ENCODE measurements at places on chromosomes 3 and 15. TPM values are rescaled to one million over a fixed set of nuclear protein-coding genes. Genes with fewer than 3 reads are reported as not detected.

DNA sequence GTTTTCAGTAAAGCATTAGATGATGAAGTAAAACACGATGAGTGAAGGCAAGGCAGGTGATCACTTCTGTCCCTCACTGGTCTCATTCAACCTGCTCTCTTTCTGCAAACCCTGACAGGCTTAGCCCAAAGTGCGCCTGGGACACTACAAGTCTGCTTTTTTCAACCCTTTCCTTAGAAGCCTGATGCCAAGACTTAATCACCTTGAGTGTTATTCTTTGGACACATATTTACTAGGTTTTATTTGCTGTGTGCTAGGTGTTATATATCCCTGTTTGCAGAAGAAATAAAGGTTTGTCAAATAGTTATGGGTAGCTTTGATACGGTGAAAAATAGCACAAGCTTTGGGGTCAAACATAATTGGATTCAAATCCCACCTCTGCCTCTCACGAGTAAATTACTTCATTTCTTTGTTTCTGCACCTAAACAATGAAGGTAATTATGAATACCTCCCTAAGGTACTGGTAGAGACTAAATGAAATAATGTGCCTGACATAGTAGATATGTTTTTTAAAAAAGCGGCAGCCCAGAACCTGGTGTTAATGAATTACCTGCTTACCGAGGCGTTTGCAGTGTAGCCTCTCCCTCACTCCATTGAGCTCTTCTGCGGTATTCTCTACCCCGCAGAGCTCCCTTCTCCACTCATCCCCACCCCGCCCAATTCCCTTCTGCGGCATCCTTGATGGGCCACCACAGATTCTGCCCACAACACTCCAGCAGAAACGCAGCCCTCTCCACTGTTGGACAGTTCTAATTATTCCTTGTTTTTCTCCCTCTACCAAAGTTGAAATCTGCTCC, 269.0 kb upstream of the TPM1 start:
- no peaks in the 10 kb centered on the region for H3K27me3 ChIP-seq
- H3K4me3 ChIP-seq: no peak overlapping the region
- H3K27ac ChIP-seq: no peak overlapping the region
- no peak for DNase-seq

GRCh38 chr3:52925405-52926313, 28.3 kb upstream of the STIMATE start:
- H3K27ac ChIP-seq: no peak overlapping the region
- no peak overlapping the region for H3K4me3 ChIP-seq
- H3K36me3 ChIP-seq: peaks cover 6% of the 10 kb centered on the region
- DNase-seq: no peak
- no peaks in the 10 kb centered on the region for H3K4me1 ChIP-seq
- H3K27me3 ChIP-seq: no peaks in the 10 kb centered on the region

GRCh38 chr3:55486101-55486856, 827 bp downstream of the WNT5A start:
- peak overlapping the region; percentile 43 for H3K4me3 ChIP-seq
- H3K4me1 ChIP-seq: peaks cover 8% of the 10 kb centered on the region
- H3K27me3 ChIP-seq: peaks cover 47% of the 10 kb centered on the region
- peak; percentile 78 for DNase-seq

GRCh38 chr3:186452517-186452916, 90.5 kb upstream of the DGKG start:
- H3K27me3 ChIP-seq: no peaks in the 10 kb centered on the region
- H3K27ac ChIP-seq: no peak overlapping the region
- no peak for DNase-seq

DNA sequence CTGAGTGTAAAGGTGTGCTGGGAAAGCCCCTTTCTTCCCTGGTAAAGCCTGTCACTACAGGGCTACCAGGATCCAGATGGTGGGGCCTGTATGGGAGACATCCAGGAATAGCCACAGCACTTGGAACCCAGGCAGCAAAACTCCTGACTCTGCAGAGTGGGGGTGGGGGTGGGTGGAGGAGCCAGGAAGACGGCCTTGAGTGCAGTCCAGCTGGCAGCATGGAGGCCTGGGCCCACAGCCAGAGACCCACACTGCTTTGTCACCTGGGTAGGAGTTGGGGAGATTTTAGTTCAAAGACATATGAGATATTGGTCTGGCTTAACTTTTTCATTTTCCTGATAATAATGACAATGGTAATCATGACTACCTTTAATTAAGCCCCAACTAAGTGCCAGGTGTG, 116.7 kb upstream of the MRPS22 start:
- no peak for DNase-seq
- H3K4me3 ChIP-seq: no peak overlapping the region
- no peaks in the 10 kb centered on the region for H3K36me3 ChIP-seq
- no peak overlapping the region for H3K27ac ChIP-seq

DNA sequence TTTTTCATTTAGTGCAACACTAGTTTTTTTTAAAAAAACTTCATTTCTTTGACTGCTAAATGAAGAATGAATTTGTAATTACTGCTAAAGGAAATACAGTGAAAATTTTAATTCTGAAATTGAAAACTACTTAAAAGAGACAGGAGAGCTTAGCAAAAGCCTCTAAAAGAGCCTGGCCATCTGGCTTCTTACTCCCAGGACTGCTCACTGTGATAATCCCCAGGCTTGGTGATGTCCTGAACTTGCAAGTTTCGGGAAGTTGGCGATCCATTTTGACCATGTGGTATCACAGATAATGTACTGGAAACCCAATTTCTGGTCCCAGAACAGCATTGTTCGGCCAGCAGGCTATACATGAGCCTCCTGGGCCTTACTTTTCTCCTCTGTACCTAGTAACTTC, 292.1 kb downstream of the FGF12 start:
- H3K36me3 ChIP-seq: no peaks in the 10 kb centered on the region
- no peak overlapping the region for H3K4me3 ChIP-seq
- no peaks in the 10 kb centered on the region for H3K27me3 ChIP-seq
- no peaks in the 10 kb centered on the region for H3K4me1 ChIP-seq
- no peak for DNase-seq
- no peak overlapping the region for H3K27ac ChIP-seq

DNA sequence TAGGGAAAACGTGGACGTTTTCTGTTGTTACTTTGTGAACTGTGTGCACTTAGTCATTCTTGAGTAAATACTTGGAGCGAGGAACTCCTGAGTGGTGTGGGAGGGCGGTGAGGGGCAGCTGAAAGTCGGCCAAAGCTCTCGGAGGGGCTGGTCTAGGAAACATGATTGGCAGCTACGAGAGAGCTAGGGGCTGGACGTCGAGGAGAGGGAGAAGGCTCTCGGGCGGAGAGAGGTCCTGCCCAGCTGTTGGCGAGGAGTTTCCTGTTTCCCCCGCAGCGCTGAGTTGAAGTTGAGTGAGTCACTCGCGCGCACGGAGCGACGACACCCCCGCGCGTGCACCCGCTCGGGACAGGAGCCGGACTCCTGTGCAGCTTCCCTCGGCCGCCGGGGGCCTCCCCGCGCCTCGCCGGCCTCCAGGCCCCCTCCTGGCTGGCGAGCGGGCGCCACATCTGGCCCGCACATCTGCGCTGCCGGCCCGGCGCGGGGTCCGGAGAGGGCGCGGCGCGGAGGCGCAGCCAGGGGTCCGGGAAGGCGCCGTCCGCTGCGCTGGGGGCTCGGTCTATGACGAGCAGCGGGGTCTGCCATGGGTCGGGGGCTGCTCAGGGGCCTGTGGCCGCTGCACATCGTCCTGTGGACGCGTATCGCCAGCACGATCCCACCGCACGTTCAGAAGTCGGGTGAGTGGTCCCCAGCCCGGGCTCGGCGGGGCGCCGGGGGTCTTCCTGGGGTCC, at the start of gene TGFBR2:
Gene TGFBR2, plus strand, starts transcription at position 301 of the 731 bp plus-strand sequence. Its CDS starts 283 bp downstream, at position 584.
- H3K27ac ChIP-seq: peak within 1 kb of the TSS; percentile 100
- DNase-seq: peak; percentile 99
- no peaks in the 10 kb centered on the region for H3K27me3 ChIP-seq
- peaks cover 86% of the 10 kb centered on the region for H3K4me1 ChIP-seq
- H3K4me3 ChIP-seq: peak within 1 kb of the TSS; percentile 78

DNA sequence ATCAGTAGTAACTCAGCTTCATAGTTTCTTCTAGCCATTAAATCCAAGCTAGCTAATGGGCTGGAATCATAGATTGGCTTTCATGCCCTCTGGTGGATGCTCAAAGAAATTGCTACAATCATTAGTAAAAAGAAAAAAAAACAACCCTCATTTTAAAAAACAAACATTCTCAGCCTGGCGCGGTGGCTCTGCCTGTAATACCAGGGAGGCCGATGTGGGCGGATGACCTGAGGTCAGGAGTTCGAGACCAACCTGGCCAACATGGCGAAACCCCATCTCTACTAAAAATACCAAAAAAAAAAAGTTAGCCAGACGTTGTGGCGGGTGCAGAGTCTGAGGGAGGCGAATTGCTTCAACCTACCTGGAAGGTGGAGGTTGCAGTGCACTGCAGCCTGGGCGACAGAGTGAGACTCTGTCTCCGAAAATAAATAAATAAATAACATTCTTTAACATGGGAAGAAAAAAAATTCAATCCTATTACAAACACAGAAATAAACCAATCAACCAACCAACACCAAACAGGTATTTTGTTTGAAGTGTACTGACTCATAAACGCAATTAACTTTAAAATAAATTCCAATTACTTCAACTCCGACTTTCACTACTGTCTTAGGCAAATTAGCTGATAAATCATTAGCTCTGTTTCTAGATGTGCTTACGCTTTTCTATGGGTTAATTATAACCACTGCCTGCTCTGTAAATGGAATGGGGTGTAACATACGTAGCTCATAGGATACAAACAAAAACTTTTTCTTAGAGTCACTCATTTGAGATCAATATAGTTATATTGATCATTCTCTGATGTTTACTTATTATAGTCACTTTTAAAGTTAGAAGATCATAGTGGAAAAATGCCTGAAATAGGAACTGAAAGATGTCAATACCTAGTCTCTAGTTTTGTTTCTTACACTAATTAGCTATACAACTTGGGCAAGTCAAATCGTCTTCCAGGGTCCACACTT, 24.9 kb downstream of the TMEM207 start:
- DNase-seq: peak; percentile 58
- H3K36me3 ChIP-seq: no peaks in the 10 kb centered on the region
- H3K4me3 ChIP-seq: no peak overlapping the region
- H3K27me3 ChIP-seq: no peaks in the 10 kb centered on the region
- no peaks in the 10 kb centered on the region for H3K4me1 ChIP-seq

DNA sequence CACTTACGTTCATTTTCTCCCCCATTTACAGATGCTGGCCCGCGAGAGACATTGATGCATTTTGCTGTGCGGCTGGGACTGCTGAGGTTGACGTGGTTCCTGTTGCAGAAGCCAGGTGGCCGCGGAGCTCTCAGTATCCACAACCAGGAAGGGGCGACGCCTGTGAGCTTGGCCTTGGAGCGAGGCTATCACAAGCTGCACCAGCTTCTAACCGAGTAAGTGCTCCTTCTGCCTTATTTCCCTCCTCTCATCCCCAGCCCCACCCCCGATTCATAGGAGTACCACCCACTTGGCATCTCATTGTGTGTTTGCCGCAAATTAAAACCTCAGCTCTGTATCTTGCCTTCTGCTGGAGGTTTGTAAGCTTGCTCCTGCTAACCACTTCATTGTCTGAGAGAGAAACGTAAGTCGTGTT, 163.3 kb downstream of the AKAP13 start:
- peak overlapping the region; percentile 18 for H3K4me3 ChIP-seq
- H3K4me1 ChIP-seq: peaks cover 83% of the 10 kb centered on the region
- H3K36me3 ChIP-seq: peaks cover 6% of the 10 kb centered on the region
- H3K27me3 ChIP-seq: no peaks in the 10 kb centered on the region
- DNase-seq: peak; percentile 92

GRCh38 chr3:126967386-126967785, 15.5 kb upstream of the PLXNA1 start:
- H3K36me3 ChIP-seq: no peaks in the 10 kb centered on the region
- H3K27me3 ChIP-seq: no peaks in the 10 kb centered on the region
- H3K4me1 ChIP-seq: peaks cover 4% of the 10 kb centered on the region
- H3K27ac ChIP-seq: no peak overlapping the region

DNA sequence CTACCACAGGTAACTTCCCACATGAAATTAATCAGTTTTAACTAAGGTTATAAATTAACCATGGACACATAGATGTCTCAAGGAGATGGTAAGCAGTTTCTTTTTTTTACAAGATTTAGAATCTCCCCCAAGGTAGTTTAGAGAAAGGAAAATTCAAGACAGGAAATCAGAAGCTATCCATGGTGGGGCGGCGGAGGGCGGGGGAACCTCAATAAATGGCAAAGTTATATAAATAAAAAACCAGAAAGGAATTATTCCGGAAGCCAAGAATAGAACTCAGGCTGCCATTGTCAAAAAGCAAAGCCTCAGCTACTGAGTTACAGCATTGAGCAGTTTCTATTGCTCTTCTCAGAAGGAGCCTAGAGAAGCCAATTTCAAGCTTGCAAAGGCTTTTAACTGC, 172.1 kb upstream of the SMAD3 start:
- no peak overlapping the region for H3K27ac ChIP-seq
- no peaks in the 10 kb centered on the region for H3K36me3 ChIP-seq

DNA sequence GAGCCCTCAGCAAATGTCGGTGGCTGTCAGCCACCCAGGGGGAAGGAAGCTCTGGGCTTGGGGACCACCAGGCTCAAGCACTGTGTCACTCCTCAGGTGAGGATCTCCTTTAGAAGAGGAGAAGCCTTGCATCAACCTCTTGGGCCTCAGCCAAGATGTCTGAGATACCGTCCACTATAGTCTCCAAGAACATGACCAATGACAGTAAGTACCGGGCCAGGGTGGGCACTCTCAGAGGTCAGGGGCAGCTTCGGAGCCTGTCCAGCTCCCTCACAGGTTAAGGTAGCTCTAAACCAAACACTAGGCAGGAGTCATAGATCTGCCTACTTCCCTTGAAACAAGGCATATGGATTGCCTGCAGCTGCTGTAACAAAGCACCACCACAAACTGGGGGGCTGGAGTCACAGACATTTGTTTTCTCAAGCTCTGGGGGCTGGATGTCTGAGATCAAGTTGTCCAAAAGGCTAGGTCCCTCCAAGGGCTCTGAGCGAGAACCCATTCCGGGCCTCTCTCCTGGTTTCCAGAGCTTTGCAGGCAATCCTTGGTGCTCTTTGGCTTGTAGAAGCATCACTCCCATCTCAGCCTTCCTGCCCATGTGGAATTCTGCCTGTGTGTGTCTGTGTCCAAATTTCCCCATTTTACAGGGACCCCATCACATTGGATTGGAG, 1.3 kb downstream of the CFAP100 start:
- peak; percentile 51 for DNase-seq
- no peak overlapping the region for H3K4me3 ChIP-seq
- peaks cover 4% of the 10 kb centered on the region for H3K4me1 ChIP-seq
- no peaks in the 10 kb centered on the region for H3K36me3 ChIP-seq
- H3K27ac ChIP-seq: no peak overlapping the region

DNA sequence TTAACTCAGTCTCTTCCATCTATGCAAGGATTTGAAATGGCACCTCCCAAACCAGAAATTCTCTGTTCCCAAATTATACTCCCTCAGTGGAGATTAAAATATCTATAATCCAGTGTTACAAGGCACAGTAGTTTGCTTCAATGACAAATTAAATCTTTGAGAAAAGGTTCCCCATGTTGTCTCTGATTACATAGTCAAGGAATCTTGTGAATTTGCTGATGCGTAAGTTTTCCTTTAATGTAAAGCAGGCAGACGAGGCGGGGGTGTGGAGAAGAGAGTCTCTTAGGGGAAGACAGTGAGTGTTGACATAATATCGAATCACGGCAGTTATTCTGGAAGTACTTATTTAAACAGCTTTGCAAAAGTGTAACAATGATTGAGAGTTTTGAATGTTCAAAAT, 236.4 kb upstream of the RARB start:
- no peaks in the 10 kb centered on the region for H3K27me3 ChIP-seq
- no peak overlapping the region for H3K27ac ChIP-seq
- H3K36me3 ChIP-seq: no peaks in the 10 kb centered on the region
- H3K4me3 ChIP-seq: no peak overlapping the region
- DNase-seq: no peak

IL17RB gene
- 0.17 TPM for total RNA-seq

GOLGA8J gene
- not detected for total RNA-seq

MAGI1 gene
- total RNA-seq: 93.9 TPM

TOPAZ1 gene
- total RNA-seq: not detected

CCDC54 gene
- total RNA-seq: not detected

BDH1 gene
- 11.5 TPM for total RNA-seq
